ENCODE measurements at places on chromosomes 6 and 20.

DNA sequence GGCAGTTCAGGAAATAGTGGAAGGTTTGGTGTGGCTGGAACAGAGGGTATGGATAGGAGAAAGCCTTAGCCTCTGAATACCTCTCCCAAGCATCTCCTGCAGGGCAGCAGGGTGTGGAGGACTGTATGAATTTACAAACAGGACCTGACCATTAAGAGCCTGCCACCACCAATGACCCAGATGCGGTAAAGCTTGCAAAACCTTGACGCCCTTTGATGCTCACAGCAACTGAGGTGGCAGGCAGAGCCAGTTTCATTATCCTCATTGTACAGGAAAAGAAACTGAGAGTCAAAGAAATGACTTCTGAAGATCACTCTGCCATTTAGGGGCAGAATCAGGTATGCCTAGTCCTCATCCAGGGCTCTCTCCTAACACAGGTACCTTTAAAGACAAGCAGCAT lies 2.4 kb downstream of the HM13 start:
- DNase-seq, result no peak

DNA sequence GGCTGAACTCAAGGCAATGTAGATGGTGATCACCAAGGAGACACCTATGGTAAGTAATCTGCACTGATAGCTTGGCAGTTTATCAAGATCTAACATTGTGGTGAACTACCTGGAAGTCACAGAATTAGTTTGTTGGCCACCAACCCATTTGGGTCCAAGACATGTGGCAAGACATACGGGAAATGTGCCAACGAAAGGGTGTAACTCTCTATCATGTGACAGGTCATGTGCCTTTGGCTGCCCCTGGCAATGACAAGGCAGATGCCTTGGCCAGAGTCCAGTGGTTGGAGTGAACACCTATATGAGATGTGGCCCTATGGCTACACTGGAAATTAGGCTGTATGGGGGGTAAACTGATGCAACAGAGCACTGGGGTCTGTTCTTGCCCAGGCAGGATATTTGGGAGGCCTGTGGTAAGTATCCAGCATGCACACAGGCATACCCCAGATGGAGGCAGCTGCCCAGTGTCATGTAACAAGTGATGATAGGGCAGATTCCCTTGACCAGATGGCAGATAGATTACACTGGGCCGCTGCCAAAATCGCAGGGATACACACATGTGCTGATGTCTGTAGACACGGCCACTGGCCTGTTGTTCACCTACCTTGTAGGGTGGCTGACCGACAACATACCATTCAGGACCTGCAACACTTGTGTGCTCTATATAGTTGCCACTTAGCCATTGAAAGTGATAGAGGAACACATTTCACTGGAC lies 35.5 kb upstream of the HSF2 start:
- DNase-seq, result peak; percentile 93

- DNase-seq, result no peak
Measured at GRCh38 chr20:13149371-13150105, 71.5 kb upstream of the ISM1 start.

- no peak for DNase-seq
Measured at GRCh38 chr20:55540486-55540885, 464.8 kb downstream of the CBLN4 start.

DNA sequence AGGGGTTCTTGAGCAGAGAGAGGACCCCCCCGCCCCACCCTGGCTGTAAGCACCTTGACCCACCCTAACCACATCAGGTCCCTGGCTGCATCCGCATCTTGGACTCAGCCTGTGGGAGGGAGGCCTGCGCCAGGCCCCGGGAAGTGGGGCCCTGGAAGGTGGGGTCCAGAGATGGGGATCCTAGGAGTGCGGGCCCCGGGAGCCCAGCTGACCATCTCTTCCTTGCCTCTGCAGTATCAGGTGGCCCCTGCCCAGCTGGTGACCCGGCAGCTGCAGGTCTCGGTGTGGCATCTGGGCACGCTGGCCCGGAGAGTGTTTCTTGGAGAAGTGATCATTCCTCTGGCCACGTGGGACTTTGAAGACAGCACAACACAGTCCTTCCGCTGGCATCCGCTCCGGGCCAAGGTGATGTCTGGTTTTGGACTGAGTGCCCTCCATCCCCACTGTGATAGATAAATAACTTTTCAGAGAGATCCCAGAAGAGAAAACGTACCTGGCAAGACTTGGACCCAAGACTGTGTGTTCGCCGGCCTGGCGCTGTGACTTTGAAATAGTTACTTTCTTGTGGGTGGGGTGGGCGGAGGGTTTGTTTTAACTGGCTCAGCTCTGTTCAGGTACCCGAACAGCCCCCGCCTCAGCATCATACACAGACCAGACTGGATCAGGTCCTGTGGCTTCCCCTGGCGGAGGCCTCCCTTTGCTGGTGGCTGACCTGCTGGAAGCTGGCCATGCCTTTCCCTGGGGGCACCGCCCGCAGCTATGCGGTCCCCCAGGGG lies 62.0 kb downstream of the EZR start:
- no peak for DNase-seq

DNA sequence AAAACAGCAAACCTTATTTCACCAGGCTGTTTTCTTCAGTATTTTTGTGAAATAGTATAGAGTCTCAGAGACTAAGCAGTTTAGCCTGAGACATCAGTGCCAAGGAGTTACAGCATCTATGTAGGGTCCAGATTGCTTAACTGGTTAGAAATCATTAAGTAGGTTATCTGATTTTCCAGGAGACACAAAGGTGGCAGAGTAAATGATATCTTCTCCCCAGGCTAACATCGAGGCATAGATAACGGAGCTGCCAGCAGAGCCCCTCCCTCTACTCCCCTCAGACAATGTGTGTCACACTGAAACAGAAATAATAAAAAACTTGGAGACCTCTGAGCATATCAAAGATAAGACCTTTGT lies 473.0 kb upstream of the CITED2 start:
- DNase-seq, result no peak

DNA sequence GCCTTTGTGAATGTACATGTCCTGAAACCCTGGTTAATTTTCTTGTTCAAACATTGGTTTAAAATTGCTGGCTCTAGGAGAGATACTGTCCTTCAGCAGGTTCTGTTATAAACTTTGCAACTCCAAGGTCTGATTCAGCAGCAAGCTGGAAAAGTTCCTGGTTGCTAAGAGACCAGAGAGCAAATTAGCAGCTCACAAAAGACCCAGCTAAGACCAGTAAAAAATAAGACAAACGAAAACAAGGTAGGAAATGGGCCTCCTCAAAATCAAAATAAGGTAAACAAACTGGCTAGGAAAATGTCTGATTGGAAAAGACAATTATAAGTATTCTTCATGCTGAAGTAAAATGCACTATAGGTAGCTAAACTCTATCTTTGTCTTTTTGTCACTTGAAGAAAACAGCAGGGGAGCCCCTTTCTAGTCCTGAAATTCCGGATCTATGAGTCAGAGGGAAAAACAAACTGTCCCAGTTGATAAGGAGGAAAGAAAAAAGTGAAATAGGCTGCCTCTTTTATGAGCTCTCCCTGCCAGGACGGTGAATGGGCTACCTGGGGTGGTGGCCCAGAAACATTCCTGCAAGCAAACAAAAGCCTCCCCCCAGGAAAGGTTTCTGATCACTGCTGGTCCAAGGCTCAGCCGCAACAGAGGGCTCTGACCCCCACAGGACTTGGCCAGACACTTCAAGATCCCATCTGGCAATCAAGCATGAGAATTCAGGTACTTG lies 41.6 kb downstream of the UNC5CL start:
- DNase-seq, result peak; percentile 26

Data from myocyte (in vitro differentiated cells).